Fibroblast of the aortic adventitia (primary cell): ENCODE measurements at places on chromosomes 6 and 20. TPM values are rescaled to one million over a fixed set of nuclear protein-coding genes. Genes with fewer than 3 reads are reported as not detected.

Gene OR2B2
- total RNA-seq, result not detected in 2 replicates

Gene TRIM10
- total RNA-seq, result not detected in 2 replicates

Gene C20orf202
- total RNA-seq, result 0.09 TPM in 1 of 2 replicates, not detected in the other

Gene CNBD2
- 2.2 and 4.5 TPM in 2 replicates for total RNA-seq

Gene DLL1
- total RNA-seq, result 0.09 and 4.9 TPM in 2 replicates

Gene RAET1L
- not detected in 2 replicates for total RNA-seq

Gene SOX18
- total RNA-seq, result 0.57 TPM in 1 of 2 replicates, not detected in the other

Gene SLC35F1
- total RNA-seq, result not detected in 2 replicates

Gene PHF1
- total RNA-seq, result 18.9 and 20.9 TPM in 2 replicates

Gene MLIP
- total RNA-seq, result not detected in 2 replicates

Gene PGC
- total RNA-seq, result not detected in 2 replicates

- DNase-seq, result peak; percentile 67
These were observed 4.4 kb upstream of the CCDC28A start for GRCh38 chr6:138769102-138769676.

DNA sequence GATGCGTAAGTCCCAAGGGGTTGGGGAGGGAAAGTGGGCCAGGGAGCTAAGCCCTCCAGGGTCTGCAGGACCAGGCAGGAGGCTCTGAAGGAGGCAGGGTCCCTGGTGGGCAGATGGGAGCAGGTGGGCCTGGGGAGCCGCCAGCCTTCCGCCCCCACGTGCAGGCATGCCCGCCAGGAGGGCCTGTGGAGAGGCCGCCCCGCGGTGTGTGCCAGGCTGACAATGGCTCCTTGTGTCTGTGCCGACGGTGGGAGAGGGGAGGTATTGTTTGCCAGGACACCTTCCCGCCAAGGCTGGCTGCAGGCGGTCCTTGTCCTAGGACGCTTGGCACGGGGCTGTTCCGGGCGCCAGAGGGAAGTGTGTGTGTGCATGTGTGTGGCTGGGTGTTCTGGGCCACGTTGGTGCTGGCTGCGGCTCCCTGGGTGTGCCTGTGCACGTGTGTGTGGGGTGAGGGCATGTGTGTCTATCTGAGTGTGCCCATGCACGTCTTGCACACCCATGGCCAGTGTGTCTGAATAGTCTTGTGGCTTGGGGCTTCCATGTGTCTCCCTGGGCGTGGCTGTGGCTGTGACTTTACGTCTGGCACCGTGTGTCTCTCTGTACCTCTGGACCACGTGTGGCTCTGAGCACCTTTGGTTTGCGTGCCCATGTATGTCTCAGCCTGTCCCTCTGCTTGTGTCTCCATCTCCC lies 153.0 kb downstream of the CEBPB start:
- no peak for DNase-seq

GRCh38 chr6:22544476-22544875 lies 24.9 kb upstream of the HDGFL1 start:
- DNase-seq, result no peak

- DNase-seq, result no peak
These were observed 8.9 kb upstream of the TNFRSF6B start for GRCh38 chr20:63687419-63688178.

DNA sequence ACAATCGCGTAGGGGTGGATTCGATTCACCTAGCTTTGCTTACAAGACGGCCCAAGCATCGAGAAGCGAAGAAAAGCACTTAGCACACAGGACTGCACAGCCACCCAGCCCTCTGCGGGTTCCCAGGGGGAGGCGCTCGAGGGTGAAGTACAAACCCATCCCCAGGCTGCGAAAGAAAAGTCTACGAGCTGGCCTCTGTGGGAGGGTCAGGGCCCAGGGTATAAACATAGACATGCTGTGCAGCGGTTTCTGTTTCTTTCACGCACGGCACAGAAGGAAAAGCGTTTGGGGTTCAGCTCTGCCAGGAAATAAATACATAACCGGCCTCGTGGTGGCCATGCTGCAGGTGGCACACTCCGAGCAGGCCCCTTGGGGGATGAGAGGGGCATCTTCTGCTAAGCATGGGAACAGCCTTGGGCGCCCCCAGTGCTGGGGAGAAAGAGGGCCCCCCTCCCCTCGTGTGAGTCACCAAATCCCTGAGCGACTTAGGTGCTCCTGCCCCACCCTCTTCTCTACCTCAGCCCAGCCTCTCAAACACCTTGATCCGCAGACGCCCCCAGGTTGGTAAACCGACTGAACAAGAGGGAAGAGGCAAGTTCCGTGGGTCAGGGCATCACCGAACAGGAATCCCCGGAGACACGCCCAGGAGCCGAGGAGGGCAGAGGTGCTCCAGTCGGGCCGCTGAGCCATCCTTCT lies 91.6 kb upstream of the RIPOR2 start:
- no peak for DNase-seq

- no peak for DNase-seq
These were observed 36.4 kb downstream of the SMLR1 start for GRCh38 chr6:130863415-130864230.

- DNase-seq, result no peak
These were observed 10.5 kb upstream of the TBX18 start for GRCh38 chr6:84774985-84775284.

- peak; percentile 39 for DNase-seq
These were observed 25.1 kb downstream of the MYBL2 start for GRCh38 chr20:43691928-43692524.

- DNase-seq, result peak; percentile 76
These were observed 989 bp downstream of the FITM2 start for GRCh38 chr20:44309763-44310663.

GRCh38 chr20:7094438-7094997 lies 327.0 kb downstream of the BMP2 start:
- DNase-seq, result peak; percentile 4

DNA sequence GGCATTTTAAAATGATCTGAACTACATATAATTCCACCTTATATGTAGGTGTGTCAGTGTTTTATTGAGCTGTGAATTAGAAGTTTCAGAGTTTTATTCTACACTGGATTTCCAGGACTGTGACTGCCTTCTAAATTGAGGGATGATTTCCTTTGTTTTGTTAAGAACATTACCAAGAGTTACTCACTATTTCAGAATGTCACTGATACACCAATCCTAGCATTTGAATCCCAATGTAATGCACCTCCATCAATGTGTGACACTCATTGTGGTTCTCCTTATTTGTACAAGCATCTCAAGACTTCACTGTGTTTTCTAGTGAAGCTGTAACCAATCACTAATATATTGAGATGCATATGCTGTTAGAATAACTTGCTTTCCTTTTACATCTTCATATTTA lies 86.8 kb downstream of the PLCB1 start:
- DNase-seq, result peak; percentile 66

DNA sequence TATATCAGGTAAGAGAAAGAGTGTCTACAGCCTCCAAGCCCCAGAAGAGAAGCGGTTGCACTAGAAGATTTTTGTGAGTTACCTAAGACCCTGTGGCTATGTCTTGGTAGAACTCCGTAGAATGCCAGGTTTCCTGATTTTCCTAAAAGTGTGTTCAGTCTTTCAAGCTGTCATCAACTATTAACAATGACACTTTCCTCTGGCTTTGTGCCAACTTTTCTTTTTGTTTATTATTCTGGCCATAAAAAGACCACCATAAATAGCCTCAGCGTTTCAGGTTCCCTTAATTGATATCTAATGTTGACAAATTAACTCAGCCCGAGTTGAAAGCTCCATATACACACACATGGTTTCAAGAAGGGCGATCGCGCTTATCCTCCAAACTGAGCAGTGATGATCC lies 1.2 kb downstream of the PAK5 start:
- DNase-seq, result peak; percentile 0

GRCh38 chr6:53645859-53646258 lies 19.7 kb downstream of the KLHL31 start:
- DNase-seq, result no peak

- no peak for DNase-seq
These were observed 111.7 kb downstream of the PREX1 start for GRCh38 chr20:48716086-48716485.

DNA sequence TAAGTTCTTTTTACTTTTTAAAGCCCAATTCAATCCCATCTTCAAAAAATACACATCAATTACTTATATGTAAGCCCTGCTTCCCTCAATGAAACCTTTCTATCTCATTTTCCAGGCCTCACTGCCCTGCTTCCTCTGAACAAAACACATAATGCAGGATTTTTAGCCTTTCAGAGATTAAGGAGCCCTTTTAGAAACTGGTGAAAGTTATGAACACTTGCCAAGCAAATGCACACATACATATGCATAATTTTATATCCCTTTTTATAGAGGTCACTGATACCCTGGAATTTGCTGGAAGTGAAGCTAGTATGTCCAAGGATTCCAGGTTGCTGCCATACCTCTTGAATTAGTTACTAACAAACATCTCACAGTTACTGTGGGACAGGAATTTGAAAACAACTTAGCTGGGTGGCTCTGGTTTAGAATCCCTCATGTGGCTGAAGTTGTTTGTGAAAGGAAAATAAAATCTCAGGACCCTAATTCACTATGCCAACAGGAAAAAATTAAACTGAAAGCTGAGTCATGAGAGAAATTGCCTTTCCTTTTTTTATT lies 75.8 kb downstream of the UBE3D start:
- peak; percentile 7 for DNase-seq

DNA sequence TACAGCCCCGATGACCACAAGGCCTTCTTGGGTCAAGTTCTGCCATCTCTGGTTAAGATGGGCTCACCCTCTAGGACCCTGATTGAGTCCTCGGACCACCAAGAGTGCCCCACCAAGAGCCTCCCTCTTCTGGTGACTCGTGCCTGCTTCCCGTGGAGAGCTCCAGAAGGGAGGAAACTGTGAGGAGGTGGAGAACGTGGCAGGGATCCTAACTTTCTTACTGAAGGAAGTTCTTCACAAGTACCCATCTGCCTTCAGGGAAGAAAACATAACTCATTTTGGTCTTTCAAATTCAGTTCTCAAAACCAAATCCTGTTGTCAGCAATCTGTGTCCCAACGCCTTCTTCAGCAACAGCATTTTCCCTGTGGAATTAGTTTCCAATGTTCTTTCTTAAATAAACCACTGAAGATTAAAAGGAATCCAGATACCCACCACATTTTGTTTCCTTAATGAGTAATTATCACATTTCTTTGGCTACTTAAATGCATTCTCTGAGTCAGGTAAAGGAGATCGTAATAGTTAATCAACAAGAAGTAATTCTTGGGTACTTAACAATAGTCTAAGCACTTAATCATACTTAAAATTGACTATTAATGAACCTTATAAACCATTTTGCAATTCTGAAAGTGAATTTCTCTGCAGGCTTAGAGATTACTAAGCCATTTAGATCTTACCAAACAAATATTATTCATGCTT lies 185.8 kb upstream of the SGK1 start:
- peak; percentile 11 for DNase-seq

- DNase-seq, result no peak
These were observed 34.0 kb downstream of the MYH7B start for GRCh38 chr20:34989670-34990069.

DNA sequence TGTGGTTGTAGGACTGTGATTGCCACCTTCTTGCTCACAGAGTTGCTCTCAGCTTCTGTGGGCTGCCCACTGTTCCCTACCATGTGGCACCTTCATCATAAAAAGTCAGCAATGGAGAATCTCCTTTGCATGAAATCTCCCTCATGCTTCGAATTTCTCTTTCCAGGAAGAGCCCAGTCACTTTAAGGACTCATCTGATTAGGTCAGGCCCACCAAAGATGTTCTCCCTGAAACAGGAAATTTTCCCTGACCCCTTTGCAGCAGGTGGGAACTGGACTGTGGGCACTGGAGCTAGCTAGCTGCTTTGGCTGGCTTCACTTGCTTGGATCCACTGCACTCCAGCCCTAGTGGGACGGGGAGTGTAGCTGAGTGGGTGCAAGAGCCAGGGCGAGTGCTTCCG lies 47.7 kb upstream of the FAM184A start:
- no peak for DNase-seq

- DNase-seq, result no peak
These were observed 11.4 kb upstream of the PTCRA start for GRCh38 chr6:42904467-42904866.

GRCh38 chr6:77217896-77218295 lies 245.4 kb downstream of the HTR1B start:
- DNase-seq, result no peak

DNA sequence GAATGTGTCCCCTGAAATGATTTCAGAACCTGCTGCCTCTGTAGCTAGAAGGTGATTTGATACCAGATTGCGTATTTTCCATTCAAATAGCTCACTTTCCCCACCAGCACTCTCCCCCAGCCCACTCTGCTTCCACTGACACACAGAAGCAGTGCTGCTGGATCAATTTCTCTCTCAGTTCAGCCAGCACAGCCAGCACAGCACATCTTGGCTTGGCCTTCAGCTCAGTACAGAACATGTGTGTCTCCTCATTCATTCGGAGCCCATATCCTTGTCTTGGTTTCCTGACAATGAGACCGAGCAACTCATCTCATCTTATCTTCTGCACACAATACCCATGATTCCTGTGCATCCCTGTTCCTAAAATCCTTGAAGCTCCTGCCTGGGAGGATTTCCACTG lies 33.8 kb upstream of the CD83 start:
- no peak for DNase-seq

- no peak for DNase-seq
These were observed 224.9 kb upstream of the DTNBP1 start for GRCh38 chr6:15887491-15888461.

DNA sequence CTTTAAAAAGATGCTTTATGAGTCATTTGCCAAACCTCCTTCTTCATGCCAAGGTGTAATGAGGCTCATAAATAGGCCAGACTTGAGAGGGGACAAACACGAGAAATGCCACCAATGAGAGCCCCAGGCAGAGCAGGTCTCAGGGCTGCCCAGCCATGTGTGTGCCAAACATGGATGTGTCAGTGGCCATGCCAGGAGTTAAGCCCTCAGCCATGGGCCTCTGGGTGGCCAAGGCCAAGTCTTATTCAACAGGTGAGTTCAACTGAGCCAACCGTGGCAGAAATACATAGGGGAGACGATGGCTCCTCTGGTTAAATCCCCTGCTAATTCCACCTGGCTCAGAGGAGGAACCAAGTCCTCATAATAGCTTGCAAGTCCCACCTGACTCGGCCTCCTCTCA lies 358.8 kb downstream of the PREX1 start:
- no peak for DNase-seq

- DNase-seq, result peak; percentile 96
These were observed 1.0 kb downstream of the CCN2 start for GRCh38 chr6:131949909-131950766.

- no peak for DNase-seq
These were observed 77.2 kb downstream of the OR2B2 start for GRCh38 chr6:27834879-27835549.

DNA sequence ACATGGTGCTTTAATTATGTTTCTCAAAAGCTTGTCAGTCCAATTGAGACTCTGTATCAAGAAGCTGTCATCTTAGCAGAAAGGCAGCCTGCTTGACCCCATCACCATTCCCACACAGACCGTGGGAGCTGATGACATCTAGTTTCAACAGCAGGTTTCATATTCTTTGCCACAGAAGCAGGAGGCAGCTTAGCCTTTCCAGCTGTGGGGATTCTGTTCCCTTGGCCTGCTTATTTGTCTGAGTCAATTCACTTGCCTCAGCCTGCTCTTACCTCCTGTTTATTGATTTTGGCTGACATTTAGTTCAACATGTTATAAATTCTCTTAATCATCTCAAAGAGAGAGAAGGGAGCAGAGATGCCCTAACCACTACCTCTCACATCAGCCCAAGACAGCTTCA lies 527.7 kb downstream of the ADGRB3 start:
- no peak for DNase-seq

GRCh38 chr20:46552460-46553420 lies 2.3 kb upstream of the OCSTAMP start:
- no peak for DNase-seq

- DNase-seq, result no peak
These were observed 748.7 kb downstream of the QKI start for GRCh38 chr6:164163239-164163638.

GRCh38 chr6:77716311-77716710 lies 63.5 kb downstream of the MEI4 start:
- DNase-seq, result no peak
